Esophagus (tissue), 2 donors: ENCODE measurements at places on chromosomes 13 and 19. TPM values are rescaled to one million over a fixed set of nuclear protein-coding genes. Genes with fewer than 3 reads are reported as not detected.

Gene NANOS3
- polyA plus RNA-seq = not detected

Gene LINGO3
- polyA plus RNA-seq = not detected

Gene MYBPC2
- not detected for polyA plus RNA-seq

Gene KLK3
- polyA plus RNA-seq = not detected

Gene CHST8
- 0.04 TPM for polyA plus RNA-seq

Gene HIF3A
- polyA plus RNA-seq = 12.3 TPM
